ENCODE measurements at places on chromosomes 16 and 17.

DNA sequence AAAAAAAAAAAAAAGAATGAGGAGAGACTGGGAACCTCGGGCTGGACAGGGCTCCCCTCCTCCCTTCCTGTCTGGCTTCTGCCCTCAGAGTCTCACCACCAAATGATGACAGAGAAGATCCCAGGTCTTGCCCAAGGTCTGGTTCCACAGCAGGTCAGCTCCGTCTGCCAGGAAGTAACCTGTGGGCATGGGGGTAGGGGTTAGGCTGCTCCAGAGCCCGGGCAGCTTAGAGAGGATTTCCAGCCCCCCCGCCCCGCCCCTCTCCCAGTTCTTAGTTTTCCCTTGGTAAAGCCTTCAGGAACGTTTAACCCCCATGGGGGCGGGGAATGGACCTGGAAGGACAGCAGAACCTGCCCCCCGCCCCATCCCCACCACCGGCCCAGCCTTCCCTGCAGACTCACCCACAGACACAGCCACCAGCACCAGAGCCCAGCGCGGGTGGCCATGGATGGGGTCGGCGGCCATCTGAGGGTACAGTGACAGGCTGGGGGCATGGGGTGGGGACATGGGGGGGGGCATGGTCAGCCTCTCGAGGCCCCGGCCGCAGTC lies 700 bp downstream of the TLCD2 start:
- no peak for DNase-seq

- peak; percentile 34 for DNase-seq
Observed at GRCh38 chr16:4420505-4421105, 4.2 kb upstream of the CORO7 start.

DNA sequence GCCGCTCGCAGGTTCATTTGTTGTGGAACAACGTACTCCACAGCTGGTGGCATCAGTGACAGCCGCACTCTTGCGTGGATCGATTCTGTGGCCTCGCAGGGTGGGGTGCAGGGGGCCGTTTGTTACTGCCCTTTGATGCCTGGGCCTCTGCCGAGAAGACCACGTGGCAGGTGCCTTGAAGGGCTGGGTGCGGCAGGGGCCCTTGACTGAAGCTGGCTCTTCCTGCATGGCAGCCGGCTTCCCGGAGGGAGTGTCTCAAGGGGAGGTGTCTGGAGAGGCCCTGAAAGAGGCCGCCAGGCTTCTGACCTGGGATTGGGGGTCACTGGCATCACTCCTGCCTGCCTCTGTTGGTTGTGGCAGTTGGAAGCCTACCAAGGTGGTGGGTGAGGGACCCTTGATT lies 43.8 kb downstream of the TBCD start:
- no peak for DNase-seq

- DNase-seq: no peak
Observed at GRCh38 chr16:79717333-79718137, 117.0 kb upstream of the MAF start.

- DNase-seq: no peak
Observed at GRCh38 chr17:47281216-47281615, 27.6 kb downstream of the ITGB3 start.

DNA sequence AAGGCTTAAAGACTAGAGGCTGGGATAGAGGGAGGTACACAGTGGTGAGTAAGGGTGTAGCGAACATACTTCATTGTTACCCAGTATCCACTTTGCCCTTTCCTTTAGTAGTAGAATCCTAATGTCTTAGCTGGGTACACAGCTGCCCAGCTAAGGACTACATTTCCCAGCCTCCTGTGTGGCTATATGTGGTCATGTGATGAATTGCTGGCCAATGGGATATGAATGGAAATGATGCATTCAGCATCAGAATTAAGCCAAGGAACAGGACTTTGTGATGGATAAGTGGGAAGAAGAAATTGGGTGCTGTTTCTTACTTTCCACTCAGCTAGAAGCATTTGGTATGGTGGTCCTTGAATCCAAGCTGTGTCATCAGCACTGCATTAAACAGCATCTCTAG lies 55.9 kb downstream of the FOXL1 start:
- peak; percentile 47 for DNase-seq

- peak; percentile 23 for DNase-seq
Observed at GRCh38 chr17:45997624-45998023, 1.4 kb upstream of the STH start.

DNA sequence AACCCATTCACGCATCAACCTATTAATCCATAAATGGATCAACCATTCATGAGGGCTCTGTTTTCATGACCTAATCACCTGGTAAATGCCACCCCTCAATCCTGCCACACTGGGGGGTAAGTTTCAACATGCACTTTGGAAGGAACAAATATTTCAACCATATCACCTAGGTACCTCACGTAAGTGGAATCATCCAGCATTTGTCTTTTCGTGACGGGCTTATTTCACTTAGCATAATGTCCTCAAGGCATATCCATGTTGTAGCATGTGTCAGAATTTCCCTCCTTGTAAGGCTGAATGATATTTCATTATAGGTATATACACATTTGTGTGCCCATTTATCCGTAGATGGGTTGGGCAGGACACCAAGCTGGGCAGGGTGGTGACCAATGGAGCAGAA lies 35.6 kb downstream of the ANKRD40 start:
- no peak for DNase-seq

DNA sequence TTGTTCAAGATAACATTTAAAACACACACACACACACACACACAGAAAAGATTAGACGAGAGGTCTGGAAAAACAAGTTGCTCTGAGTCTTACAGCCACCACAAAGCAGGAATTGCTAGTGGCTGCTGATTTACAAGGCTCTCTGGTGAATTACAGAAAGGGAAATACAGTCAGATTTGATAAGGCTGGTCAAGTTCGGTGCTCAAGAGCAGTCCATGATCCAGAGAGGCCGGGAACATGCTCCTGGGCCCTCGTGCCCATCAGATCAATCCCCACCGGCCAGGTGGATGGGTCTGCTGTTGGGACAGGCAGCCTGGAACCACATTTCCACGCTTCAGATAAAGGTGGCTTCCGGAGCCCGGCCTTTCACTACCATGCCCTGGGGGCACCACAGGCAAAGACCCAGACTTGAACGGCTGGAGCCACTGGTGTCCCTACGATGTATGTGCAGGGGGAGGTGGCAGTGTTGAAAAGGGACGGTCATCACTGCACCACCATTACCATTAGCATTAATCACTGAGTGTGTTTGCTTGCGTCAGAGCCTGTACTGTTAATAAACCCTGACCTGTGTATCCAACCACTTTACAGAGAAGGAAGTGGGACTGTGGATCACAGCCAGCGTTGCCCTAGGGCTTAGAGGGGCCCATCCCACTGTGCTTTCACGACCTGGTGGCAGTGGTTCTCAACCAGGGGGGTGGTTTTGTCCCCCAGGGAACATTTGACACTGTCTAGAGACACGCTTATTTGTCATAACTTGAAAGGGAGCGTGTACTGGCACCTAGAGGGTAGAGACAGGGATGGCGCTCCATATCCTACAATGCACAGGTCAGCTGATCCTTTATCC lies 95.1 kb downstream of the XYLT1 start:
- DNase-seq: no peak

- DNase-seq: no peak
Observed at GRCh38 chr16:30725418-30725792, 22.8 kb upstream of the PHKG2 start.

GRCh38 chr16:24851700-24852099 lies 5.9 kb downstream of the SLC5A11 start:
- no peak for DNase-seq

- peak; percentile 51 for DNase-seq
Observed at GRCh38 chr16:49858200-49859124, 2.5 kb upstream of the ZNF423 start.

DNA sequence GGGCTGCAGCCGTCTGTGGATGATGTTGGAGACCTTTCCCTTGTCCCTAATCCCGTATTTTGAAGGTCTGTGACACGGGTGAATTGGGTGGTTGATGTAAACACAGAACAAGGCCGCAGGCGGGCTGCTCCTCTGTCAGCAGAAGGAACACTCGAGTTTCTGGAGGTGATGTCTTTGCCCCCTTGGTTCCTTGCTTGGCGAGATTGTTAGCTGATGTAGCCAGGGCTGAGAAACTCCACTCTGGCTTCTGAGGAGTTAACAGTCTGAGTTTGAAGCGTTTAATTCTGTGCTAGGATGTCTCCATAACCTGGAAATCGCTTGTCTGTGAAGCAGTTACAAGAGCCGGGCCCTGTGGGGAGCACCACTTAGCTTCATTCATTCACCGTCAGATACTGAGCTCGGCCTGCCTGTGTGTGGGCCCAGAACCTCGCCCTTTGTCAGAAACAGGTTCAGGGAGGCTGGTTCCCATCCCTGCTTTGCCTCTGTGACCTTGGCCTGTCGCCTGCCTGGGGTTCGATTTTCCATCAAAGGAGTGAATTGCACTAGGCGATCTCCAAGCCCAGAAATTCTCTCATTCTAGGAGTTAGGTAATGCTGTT lies 1.3 kb downstream of the MAPK8IP3 start:
- peak; percentile 67 for DNase-seq

DNA sequence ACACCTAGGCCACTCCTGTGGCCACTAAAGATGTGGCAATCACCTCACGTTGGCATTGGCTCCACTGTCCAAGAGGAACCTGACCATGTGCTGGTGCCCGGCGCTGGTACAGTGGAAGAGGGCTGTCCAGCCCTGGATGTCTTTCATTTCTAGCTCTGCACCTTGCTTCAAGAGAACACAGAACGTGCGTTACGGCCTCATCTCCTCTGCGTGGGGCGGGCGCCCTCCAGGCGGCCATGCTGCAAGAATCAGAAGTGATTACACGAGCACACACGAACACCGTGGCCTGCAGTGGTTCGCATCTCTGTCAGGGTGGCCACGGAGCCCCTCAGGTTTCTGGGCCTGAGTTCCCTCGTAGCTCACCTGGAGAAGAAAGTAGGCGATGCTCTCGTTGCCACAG lies 7.5 kb downstream of the ANKS3 start:
- DNase-seq: no peak

GRCh38 chr16:69260506-69260905 lies 50.6 kb upstream of the VPS4A start:
- DNase-seq: no peak

DNA sequence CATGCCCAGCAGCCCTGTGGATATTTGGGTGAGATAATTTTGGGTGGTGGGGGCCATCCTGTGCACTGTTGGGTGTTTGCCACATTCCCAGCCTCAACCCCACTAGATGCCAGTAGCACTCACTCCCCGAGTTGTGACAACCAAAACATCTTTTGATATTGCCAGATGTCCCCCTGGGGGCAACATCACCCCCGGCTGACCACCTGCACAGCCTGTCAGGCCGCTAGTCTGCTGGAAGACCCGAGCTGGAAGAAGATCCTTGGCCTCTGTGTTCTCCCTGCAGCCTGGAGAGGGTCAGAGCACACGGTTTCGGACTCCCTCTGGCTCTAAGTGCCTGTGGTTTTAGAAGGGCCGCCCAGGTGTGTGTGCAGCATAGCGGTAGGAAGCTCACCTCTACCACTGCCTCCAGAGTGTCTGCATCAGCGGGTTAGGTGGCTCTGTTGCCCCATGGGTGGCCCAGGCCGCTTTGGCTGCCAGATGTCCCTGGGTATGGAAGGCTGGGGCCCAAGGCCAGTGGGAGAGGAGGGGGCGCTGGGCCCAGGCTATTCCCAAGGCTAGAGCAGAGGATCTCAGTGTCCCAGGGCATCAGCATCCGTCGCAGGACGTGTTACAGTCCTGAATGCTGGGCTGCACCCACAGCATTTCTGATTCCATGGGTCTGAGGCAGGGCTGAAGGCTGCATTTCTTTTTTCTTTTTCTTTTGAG lies 195.8 kb upstream of the GSE1 start:
- no peak for DNase-seq

GRCh38 chr17:76685366-76685765 lies 25.4 kb downstream of the MXRA7 start:
- no peak for DNase-seq

Data from choroid plexus epithelial cell (primary cell).